PC-3 (cell line): ENCODE measurements at places on chromosomes 7 and 10.

DNA sequence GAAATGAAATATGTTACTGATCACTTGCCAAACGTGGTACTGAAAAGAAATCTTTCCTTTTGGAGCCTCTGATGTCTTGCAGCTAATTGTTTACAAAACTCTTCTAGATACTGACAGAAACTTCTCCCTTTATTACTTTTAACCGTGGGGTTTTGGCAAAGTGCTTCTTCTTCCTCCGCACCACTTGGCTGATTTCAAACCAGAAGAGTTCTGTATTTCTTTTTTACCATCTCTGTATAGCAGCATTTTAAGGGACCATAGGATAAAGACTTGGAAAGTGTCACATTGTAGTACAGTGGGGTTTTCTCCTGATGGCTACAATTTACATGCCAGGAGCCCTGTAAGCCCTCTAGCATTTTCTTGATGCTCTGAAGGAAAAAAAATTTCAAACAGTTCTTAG, 21.9 kb upstream of the CREB5 start:
- DNase-seq = no peak

DNA sequence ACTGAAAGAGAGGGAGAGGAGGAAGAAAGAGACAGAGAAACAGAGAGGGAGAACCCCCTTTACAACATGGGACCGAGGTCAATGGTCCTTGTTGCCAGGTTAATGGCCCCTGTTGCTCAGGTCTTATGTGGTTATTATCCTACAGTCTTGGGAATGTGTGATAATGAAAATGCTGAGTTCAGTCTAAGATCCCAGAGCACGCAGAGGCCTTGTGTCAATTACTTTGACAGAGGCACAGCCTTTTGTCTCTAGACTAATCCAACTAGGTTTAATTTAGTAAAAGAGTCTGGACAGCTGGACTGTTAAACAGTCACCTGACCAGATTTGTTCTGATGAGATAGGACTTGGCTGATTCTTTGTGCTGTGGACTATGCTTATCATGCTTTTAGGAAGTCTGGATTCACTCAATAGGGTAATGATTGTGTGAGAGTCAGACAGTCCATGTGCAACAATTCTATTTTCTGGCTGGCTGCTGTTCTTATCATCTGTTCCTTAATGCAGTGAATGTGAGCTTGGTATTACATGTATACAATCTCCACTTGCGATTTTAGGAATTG, 157.4 kb upstream of the MAGI2 start:
- DNase-seq = no peak

DNA sequence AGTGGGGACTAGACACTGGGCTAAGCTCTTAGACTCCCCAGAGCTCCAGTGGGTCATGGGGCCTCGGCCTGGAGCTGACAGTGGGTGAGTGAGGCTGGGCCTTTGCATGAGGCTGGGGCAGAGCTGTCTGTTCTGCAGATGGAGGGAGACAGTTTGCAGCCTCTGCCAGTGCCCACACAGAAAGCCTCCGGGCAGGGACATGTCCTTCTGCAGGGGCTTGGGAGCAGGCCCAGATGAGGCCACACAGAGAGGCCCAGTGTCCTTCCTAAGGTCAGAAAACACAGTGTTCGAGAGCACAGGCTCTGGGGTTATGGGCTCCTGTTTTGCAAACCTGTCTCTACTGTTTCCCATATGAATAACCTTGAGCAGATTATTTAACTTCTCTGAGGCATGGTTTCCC, 25.1 kb upstream of the HK1 start:
- DNase-seq = no peak

DNA sequence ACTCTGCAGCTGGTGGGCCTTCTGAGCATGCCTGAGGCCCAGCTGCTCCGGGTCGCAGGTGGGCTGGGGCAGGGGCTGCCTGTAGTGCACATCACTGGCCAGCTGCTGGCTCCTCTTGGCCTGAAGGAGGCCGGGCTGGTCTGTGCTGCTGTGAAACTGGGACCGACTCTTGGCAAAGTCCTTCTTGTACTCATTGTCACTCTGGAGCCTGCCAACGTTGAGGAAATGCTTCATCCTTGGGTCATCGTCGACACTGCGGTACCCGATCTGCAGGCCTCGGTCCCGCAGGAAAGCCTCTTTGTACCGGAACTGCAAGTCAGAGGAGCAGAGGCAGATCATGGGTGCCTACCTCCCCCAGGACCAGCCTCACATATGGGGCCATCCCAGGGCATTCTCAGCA, 37.7 kb downstream of the HABP2 start:
- DNase-seq = no peak

GRCh38 chr10:46248651-46249146, 38.1 kb upstream of the ANTXRL start:
- DNase-seq = no peak
